Colonic mucosa (tissue), 4 donors: ENCODE measurements at places on chromosomes 6 and 20. TPM values are rescaled to one million over a fixed set of nuclear protein-coding genes. Genes with fewer than 3 reads are reported as not detected.

- no peak for DNase-seq
Observed at GRCh38 chr6:158843751-158844683, 24.8 kb upstream of the EZR start.

- no peak for DNase-seq
Observed at GRCh38 chr6:36597775-36598174, 3.6 kb downstream of the SRSF3 start.

- peak; percentile 20 for DNase-seq
Observed at GRCh38 chr20:24993337-24994185, 1.0 kb upstream of the APMAP start.

The PAK5 gene
- total RNA-seq = not detected

The ACTL10 gene
- total RNA-seq = 8.0 TPM

The THBD gene
- total RNA-seq = 6.3 TPM
